ENCODE measurements at places on chromosomes 1 and 21. TPM values are rescaled to one million over a fixed set of nuclear protein-coding genes. Genes with fewer than 3 reads are reported as not detected.
A peak's percentile ranks its signal among the peaks of the same experiment; 100 is the strongest.

The TEKT2 gene
- total RNA-seq, result 0.35 TPM

- no peak for DNase-seq
Measured at GRCh38 chr21:41966872-41967621, 13.2 kb upstream of the C2CD2 start.

The ELAPOR1 gene
- total RNA-seq, result 0.20 TPM

DNA sequence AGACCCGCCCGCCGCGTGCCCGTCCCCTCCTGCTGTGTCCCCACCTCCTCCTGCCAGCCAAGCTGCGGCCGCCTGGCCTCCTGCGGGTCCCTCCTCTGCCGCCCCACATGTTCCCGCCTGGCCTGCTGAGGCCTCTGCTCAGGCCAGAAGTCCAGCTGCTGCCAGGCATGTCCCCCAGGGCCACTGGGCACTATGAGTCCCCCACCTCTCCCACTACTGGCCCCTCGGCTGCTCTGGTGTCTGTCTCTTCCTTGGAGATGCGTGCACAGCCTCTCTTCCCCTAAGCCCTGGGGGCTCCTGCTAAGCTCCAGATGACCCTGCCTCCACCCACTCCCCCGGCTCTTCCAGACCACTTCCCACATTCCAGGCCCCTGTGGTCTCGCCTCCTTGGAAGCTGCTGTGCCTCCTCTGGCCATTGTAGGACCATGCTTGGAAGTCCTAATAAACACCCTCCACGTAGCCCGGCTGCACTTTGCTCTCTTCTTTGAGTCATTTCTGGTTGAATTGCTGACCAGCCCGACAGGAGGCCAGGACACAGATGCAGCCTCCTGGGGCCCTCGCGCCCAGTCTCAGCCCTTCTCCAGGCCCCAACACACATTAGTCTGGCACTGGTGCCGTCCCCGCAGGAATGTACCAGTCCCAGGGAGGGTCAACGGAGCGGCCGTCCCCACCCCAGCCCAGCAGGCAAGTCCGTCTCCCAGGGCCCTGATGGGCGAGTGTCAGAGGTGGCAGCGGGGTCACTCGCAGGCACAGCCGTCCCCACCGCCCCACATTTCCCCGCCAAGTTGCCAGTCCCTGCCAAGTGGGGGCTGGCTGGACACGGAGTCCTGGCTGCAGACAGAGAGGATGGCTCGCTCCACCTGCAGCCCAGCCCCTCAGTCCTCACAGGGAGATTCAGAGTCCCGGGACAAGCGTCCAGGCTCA is 1.1 kb downstream of the KRTAP10-12 start:
- DNase-seq, result peak; percentile 69

- no peak for DNase-seq
Measured at GRCh38 chr1:10980841-10981727, 31.4 kb upstream of the TARDBP start.

DNA sequence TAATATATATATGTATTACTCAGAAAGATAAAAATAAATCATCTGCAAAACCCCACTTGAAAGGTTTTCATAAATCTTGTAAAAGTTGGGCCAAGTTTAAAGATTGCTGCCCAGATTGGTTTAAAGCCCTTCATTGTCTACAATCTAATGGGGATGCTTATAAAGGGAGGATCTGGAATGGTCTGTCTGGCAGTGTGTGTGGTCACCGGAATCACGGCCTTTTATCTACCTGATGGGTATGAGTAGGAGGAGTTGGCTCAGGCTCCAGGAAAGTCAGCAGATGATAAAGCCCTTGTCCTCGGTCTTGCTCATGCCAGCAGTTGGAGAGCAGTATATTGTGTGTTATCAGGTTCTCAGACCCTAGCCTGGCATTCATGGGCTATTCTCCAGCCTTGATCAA is 197.7 kb downstream of the ROR1 start:
- DNase-seq, result no peak

GRCh38 chr1:212926372-212926771 is 24.0 kb upstream of the VASH2 start:
- DNase-seq, result no peak

The TUT4 gene
- total RNA-seq, result 44.7 TPM

The CROCC gene
- 2.6 TPM for total RNA-seq

DNA sequence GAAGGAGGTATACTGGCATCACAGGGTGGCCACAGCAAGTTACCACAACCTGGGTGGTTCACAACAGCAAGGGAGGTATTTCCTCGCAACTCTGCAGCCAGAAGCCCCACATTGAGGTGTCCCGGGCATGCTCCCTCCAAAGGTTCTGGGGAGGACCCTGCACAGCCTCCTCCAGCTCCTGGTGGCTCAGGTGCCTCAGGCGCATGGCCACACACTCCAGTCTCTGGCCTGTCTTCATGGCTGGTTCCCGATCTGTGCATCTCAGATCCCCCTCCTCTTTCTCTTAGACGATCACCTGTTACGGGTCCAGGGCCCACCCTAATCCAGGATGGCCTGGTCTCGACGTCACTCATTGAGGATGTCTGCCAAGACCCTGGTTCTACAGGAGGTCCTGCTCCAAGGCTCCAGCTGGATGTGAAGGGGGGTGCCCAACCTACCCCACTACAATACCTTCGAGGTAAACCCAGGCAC is 6.7 kb upstream of the ARF1 start:
- no peak for DNase-seq

DNA sequence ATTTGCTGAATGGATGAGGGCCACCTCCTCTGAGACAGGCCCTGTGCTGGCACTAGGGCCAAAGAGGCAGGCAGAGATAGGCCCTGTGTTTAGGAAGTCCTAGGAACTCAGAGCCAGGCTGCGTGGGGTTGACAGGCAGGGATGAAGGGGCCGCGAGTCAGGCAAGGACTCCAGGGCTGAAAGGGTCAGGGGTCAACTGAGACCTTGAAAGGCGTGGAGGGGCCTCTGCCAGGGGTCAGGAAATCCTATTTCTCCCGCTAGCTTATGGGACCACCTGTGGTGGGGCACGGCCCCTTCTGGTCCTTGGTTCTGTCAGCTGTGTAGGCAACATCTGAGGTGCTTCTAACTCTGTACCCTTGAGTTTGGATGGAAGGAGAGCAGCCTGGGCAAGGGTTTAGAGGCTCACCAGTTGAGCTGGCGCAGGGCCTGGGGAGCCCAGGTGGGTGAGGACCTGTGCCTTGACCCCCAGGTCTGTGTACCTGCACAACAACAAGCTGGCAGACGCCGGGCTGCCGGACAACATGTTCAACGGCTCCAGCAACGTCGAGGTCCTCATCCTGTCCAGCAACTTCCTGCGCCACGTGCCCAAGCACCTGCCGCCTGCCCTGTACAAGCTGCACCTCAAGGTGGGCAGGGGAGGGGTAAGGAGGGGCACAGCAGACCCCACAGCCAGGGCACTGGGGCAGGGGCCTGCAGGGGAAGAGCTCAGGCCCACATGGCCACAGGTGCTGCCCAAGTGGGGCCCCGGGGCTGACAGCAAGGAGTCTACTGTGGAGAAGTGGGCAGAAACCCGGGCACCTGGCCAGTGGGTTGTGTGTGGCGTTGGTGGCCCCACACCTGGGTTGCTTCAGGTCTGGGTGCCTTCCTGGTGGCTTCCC is 14.9 kb downstream of the PODN start:
- DNase-seq, result no peak

- DNase-seq, result no peak
Measured at GRCh38 chr1:20731057-20731991, 1.2 kb downstream of the SH2D5 start.

DNA sequence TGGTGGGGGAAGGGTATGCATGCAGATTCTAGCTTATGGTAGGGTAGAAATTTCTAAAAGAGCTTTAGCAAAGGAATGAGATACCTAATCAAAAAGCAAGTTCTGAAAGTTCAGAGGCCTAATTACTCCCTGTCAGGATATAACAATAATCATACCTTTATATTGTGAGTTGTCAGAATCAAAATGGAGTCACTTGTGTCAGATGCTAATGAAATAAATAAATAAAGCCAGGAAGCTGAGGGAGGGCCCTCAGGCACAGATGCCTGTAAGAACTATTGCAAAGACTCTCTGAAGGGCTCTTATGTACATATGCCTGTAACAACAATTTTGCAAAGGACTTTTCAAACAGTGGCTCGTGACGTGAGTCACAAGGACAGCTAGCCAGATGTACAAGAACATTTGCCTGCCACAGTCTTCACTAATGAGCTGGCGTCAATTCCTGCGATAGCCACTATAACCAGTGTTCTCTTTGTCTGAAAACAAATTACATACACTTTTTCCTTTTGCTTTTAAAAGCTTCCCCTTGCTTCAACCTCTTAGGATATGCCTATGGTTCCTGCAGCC is 27.4 kb upstream of the DNASE2B start:
- DNase-seq, result no peak

The TACSTD2 gene
- total RNA-seq, result not detected

- no peak for DNase-seq
Measured at GRCh38 chr1:153466908-153467307, 6.5 kb upstream of the S100A7 start.

- no peak for DNase-seq
Measured at GRCh38 chr1:22935433-22935832, 37.2 kb downstream of the LACTBL1 start.

GRCh38 chr1:28480308-28480707 is 25.5 kb upstream of the RCC1 start:
- no peak for DNase-seq

GRCh38 chr1:8693107-8693506 is 124.3 kb downstream of the RERE start:
- no peak for DNase-seq

GRCh38 chr1:30001011-30001731 is 722.2 kb downstream of the MATN1 start:
- DNase-seq, result no peak

DNA sequence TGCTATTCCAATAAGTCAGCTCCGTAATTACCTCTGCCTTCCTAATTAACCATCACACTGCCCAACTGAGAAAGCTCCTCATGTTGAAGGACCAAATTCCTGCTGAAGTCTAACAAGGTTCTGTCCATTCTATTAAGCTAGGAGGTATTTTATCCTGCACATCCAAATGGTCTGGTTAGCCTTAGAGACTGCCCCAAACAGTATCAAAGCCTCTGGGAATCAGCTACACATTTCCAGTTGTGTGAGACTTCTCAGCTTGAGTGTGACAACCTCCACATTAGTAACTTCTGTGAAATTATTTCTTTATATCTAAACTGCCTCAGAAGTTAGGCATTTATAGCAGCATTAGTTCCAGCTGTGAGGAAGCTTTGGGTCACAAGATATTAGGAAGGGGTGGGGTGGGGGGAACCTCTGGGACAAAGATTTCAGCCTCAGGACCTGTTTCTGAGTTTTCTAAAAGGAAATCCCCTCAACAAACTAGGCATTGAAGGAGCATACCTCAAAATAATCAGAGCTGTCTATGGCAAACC is 150.5 kb upstream of the DUSP10 start:
- DNase-seq, result no peak

- no peak for DNase-seq
Measured at GRCh38 chr1:6141592-6141991, 38.5 kb downstream of the CHD5 start.

DNA sequence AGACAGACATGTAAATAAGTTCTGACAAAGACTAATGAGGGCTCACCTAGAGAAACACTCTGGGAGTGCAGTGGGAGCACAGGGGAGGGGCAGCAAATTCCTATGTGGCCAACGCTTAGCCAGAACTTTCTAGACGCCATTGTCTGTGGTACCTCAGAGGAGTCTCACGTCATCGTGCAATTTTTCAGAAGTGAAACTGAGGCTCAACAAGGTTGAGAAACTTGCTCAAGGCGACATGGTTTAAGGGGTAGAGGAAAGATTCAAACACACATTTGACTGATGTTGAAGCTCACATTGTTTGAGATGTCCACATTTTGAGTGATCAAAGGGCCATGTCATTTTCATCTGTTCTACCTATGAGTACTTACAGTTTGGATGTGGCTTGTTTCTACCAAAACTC is 152.6 kb upstream of the LMO4 start:
- no peak for DNase-seq

DNA sequence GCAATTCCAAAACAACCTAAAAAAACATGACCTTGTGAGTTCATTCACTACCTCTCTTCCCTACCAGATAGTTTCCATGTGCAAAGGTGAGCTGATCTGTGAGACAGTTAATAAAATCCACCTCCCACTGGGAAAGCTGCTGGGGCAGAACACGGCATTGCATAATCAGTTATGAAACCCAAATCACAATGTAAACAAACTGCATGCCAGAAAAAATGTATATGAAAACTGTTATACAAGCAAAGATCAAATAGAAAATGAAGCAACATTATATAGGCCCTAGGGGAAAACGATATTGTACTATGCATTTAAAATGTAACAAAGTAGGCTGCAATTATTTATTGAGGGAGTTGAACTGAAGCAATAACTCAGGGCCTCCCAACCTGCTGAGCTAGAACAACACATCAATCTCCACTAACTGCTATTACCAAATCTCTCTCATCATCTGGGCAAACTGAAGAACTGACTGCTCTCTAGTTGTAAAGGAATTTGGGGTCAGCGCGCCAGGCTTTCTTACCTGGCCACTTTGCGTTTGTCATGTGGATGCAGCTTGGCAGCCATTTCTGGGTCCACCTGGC is 31.0 kb downstream of the TRIT1 start:
- peak; percentile 69 for DNase-seq

GRCh38 chr1:197559655-197560054 is 215.6 kb downstream of the DENND1B start:
- no peak for DNase-seq
